ENCODE measurements at places on chromosomes 13 and 19.
A peak's percentile ranks its signal among the peaks of the same experiment; 100 is the strongest.

DNA sequence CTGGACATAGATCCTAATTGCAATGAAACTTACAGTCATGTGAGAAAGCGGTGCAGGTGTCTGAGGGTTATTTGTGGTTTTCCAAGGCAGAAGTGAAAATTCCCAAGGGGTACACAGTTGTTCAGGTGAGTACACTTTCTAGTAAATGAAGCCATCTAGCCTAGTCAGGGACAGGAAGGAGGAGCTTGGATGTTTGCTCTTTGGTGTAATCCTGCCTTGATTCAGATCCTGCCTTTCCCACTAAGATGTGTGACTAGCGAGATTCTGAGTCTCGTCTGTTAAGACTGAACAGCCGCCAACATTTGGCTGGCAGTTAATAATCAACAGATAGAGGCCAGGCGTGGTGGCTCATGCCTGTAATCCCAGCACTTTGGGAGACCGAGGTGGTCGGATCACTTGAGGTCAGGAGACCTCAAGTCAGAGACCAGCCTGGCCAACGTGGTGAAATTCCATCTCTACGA lies 2.5 kb downstream of the RPS9 start:
- DNase-seq, result peak; percentile 21

DNA sequence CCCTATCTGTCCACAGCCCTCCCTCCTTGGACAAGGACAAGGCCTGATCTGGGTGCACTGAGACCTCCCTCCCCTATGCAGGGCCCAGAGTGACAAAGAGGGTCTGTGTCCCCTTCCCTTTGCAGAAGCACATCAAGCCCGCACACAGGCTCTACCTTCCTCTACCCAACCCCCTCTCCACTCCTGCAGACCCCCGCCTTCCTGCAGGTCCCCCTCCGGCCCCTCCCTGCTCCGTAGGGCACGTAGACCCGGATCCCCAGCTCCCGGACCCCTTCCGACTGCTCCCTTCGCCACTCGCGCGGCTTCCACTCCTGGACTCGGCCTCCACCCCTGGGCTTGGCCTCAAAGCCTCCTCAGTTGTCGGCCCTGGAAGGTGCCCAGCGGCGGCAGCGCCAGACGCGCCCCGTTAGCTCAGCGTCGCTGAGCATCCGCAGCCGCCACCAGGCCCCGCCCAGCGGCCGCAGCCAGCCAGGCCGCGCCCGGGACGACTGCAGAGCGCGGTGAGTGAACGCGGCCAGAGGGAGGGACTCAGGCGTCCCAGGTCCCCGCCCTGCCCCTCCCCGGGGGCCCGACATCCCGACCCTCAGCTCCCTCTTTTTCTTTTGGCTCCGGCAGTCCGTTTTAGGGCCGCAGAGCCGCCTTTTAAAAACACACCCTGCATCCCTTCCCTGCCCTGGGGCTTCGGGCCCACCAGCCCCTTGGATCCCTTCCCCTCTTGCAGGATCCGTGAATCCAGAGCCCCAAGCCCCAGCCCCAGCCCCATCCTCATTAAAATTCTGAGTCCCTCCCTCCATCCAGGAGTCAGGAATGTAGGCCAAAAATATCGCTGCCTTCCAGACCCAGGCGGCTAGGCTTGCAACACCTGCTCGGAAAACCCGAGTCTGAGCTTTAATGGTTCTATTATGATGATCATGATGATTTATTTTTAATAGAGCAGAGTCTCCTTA lies 1.5 kb upstream of the MYADM start:
- peak; percentile 66 for DNase-seq

GRCh38 chr13:22074403-22074802 lies 403.5 kb downstream of the FGF9 start:
- no peak for DNase-seq

DNA sequence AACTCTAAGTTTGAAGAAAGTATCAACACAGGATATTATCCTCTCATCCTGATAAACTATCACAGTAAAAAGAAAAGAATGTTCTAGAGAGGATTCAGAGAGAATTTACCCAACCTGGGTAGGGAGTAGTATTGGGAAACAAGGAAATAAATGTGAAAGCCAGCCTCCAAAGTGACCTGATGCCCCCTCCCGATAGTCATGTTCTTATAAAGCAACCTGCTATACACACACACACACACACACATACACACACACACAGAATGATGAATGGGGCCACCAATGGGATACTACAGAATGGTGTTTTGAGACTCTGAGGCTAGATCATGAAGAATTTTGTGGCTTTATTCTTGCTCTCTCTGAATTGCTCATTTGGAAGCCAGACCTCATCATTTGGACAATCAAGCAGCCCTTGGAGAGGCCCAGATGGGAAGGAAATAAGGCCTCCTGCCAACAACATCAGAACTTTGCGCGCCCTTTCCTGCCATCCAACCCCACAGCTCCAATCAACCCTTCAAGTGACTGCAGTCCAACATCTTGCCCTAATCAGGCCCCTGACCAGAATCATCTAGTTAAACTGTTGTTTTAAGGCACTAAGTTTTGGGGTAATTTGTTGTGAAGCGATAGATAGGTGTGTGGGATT lies 807.9 kb upstream of the ARGLU1 start:
- no peak for DNase-seq

DNA sequence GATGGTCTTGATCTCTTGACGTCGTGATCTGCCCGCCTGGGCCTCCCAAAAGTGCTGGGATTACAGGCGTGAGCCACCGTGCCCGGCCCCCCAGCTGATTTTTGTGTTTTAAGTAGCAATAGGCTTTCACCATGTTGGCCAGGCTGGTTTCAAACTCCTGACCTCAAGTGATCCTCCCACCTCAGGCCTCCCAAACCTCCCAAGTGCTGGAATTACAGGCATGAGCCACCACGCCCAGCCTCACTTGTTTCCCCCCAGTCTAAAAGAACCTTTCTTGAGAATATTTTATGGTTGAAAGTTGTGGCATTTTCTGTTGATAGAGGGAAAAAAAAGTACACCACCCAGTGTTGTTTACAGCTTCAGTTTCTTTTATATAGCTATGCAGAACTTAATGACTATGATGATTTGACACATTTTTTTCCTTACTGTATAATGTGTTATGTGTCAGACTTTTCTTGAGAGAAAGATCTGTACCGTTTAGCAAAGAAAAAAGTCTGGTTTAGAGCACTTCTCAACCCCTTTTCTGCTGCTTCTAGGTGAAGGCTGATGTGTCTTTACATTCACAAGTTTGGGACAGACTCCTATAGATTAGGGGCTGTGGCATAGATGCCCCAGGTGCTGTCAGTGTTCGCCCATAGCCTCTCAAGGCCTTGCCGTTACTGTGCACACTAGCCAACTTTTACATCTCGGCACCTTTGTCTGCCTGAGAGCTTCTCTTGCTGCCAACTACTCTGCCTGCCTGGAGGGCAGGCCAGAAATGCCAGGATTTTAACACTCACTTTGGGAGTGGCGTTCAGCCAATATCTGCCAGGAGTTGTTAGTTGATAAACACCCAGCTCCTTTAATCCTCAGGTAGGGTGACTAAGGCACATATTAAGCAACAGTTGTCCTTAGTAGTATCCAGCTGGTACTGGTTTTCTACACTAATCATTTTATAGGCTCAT lies 33.0 kb downstream of the KCTD4 start:
- peak; percentile 33 for DNase-seq

GRCh38 chr19:7641290-7642276 lies 4.7 kb downstream of the STXBP2 start:
- DNase-seq, result no peak

DNA sequence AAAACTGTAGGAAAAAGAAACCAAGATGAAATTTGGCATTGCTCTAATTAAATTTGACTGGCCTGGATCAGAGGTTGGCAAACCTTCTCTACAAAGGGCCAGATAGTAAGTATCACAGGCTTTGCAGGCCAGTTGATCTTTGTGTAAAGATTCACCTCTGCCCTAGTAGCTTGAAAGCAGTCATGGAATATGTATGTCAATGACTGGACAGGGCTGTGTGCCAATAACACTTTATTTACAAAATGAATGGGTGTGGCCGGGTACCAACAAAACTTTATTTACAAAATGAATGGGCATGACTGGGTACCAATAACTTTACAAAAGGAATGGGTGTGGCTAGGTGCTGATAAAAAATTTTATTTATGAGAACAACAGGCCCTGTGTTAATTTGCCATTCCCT lies 20.0 kb downstream of the SIN3B start:
- no peak for DNase-seq

DNA sequence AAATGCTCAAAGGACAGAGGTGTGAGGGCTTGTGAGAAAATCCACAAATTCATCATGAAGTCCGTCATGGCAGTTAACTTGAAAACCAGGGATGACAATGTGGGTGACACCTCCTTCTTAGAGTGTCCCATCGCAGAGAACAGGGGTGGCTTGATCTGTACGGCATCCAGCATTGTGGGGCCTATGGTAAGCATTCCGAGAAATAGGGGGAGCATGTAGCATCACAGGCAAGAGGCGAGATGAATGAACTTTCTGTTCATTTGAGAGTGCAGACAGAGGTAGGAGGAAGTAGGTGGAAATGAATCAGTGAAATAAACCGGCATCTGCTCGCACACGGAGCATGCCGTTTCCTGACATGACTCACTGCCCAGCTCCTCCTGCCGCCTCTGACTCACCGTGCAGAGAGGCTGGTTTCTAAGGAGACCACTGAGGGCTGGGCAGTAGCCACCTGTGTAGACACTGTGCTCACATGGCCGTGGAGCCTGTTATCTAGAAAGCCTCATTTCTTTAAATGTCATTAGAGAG lies 339.0 kb downstream of the RFC3 start:
- peak; percentile 99 for DNase-seq

- no peak for DNase-seq
Observed at GRCh38 chr13:77810878-77811277, 107.8 kb downstream of the EDNRB start.

DNA sequence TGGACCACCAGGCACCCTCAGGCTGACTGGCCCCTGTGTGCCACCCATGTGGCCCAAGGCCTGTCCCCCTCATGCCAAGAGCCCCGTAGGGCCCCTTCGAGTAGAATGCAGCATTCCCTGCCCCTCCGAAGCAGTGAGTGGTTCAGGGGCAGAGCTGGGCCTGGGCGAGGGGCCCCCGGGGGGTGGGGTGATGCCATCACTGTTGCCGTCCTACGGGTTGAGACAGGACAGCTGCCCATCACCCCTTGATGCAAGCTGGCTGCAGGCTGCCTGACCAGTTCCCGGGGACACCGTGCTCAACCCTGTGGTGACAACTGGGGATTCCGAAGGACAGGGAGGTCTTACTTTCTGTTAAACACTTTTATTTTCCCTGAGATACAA lies 4.7 kb downstream of the SBNO2 start:
- no peak for DNase-seq

DNA sequence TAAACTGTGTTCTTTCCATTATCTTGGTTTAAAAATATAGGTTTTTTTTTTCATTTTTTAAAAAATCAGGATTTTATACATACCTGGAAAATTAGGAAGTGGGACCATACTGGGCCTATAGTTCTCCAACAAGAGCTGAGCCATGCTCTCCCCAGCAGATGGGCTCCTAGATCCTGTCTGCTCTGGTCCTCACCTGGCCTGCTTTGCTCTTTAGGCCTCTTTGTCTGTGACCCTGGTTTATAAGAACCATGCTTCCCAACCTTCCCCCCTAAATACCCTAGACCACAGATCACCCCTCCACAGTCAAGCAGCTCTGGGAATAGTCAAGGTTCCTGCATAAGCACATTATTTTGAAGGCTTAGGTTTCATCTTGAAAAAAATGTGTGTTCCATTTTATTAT lies 185.0 kb upstream of the TSHZ3 start:
- no peak for DNase-seq

DNA sequence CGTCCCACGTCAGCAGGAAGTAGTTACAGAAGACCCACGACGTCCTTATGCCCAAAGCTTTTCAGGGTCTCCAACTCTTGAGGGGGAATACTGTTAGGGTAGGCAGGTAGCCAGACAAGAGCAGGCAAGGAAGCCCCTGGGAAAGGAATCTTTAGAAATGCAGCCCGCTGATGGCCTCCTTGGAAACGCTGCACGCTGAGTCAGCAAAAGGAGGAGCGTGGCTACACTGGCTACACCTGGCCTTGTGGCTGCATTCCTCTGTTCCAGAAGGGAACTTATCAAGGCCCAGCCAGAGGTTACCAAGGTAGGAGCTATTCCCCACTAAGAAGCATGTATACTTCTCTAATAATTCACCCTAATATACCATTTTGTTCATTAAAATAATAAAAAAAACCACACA lies 2.0 kb downstream of the ERVV-1 start:
- no peak for DNase-seq

- peak; percentile 52 for DNase-seq
Observed at GRCh38 chr19:7355151-7355820, 6.5 kb downstream of the ARHGEF18 start.

DNA sequence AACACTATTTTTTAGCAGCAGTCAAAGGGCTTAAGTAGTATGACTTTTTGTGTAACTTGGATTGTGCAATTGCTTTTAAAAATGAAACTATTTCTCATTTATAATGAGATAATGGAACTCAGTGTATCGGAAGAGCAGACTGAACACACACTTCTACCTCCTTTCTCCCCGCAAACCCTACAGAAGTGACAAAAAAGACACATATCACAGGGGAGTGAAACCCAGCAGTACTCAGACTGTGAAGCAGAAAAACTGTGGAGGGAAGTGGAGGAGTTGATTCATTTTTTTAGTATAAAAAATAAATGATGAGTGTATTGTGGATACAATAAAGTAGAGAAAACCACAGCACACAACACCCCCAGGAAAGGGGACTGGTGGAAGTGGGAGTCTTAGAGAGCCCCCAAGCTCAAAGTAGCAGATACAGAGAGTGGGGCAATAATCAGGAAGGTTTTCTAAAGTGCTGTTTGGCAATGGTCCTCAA lies 9.7 kb downstream of the LPAR6 start:
- no peak for DNase-seq

GRCh38 chr13:77946522-77946921 lies 27.9 kb upstream of the EDNRB start:
- no peak for DNase-seq

DNA sequence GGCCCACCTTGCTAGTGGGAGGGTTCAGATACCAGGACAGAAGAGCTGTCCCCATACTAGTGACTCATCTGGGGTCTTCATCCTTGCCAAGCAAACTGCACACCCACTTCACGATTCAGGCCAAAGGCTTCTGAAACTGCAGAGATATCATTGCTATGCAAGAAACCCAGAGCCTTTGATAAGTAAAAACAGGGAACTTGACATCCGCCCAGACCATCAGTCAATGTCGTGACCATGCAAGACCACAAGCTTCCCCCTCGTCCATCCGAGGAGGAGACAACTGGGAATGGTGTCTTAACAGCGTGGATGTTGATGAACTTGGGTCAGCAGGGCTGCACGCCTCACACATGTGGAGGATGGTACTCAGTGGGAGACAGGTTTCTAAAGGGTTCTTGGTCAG lies 58.0 kb downstream of the ABCC4 start:
- peak; percentile 21 for DNase-seq

- DNase-seq, result peak; percentile 87
Observed at GRCh38 chr19:49149652-49150105, 5.5 kb downstream of the HRC start.

GRCh38 chr13:62093984-62094780 lies 678.5 kb upstream of the PCDH20 start:
- DNase-seq, result no peak
